ENCODE measurements at places on chromosomes 1 and 21.

GRCh38 chr1:10776190-10776905, 20.1 kb downstream of the CASZ1 start:
- DNase-seq = no peak

DNA sequence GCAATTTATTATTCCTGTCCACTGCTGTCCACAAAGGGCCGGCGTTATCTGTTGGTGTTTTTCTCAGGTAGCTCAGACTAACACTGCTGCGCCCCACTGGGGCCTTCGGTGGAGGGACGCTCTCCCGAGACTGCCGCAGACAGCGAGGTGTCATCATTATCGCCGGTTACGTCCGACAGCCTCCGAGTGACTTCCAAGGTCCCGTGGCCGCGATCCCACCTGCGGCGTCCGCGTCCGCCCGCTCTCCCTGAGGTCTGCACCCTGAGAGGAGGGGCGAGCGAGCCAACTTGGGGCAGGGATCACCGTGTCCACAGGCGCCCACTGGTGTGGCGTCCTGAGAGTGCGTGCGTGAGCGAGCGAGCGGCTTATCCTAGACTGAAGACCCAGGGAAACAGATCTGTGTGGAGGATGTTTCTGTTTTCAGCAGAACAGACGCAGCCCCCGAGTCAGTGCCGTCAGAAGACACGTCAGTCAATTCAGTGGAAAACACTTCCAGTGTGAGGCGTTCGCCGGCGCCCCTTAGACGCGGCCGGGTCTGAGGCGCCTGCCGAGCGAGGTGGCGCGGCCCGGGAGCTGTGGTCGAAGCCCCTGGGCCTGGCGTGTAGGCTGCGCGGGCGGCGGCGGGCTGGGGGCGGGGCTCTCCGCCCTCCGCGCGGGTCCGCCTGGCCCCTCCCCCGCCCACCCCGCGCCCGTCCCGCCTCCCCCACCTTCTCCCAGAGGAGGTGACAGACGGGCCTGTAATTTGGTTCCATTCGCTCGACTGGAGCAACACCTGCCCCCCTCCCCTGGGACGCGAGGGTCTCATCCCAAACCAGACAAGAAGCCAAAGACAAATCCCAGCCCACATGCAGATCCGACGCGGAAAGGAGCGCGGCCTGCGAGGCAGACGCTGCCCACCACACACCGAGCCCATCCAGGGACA, 12.6 kb downstream of the NHLH2 start:
- DNase-seq = no peak

GRCh38 chr1:35559317-35559944, 1.8 kb downstream of the NCDN start:
- no peak for DNase-seq

DNA sequence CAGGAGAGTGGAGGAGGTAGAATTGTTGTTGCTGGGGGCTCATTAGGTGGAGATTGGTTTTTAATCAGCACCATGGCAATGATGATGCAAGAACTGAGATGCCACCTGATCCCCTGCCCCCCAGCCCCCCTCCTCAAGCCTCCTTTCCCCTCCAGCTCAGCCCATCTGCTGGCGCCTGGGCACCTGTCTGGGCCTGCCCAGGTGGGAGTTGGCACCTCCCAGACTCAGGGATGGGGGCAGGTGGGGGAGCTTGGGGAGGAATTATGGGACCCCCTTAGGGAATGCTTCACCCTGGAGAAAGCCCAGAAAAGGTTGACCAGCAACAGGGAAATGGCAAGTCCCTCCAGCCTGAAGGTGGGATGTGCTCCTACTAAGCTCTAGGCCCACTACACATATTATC, 1.5 kb upstream of the NHLH1 start:
- no peak for DNase-seq

DNA sequence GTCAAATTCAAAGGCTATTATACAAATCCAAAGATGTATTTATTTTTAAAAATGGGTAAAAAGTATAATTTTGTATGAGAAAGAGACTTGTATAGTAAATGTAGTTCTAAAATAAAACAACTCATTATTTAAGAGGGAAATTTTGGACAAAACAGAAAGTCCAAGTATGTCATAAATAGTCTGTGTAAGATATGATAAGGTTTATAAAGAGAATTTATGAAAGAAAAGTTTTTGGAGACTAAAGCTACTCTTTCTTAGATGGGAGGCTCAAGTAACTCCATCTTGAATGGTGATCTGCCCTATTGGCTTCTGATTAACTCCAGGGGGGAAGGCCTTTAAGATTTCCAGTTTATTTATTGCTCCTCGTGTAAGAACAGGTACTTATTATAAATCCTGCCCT, 14.7 kb upstream of the OR2T27 start:
- DNase-seq = no peak

DNA sequence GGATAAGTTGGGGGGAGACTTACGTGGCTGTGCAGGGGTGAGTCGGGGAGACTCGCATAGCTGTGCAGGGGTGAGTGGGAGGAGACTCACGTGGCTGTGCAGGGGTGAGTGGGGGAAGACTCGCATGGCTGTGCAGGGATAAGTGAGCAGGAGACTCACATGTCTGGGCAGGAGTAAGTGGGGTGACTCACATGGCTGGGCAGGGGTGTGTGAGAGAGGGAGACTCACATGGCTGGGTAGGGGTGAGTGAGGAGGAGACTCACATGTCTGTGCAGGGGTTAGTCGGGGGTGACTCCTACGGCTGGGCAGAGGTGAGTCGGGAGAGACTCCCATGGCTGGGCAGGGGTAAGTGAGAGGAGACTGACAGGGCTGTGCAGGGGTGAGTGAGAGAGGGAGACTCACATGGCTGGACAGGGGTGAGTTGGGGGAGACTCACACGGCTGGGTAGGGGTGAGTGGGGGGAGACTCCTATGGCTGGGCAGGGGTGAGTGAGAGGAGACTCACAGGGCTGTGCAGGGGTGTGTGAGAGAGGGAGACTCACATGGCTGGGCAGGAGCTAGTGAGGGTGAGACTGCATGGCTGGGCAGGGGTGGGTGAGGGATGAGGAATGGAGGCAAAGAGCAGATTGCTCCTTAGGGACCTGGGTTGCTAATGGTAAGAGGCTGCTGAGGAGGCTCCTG, 56.0 kb upstream of the ABCG1 start:
- DNase-seq = no peak

- no peak for DNase-seq
Observed at GRCh38 chr1:230797942-230798365, 50.8 kb downstream of the CAPN9 start.

DNA sequence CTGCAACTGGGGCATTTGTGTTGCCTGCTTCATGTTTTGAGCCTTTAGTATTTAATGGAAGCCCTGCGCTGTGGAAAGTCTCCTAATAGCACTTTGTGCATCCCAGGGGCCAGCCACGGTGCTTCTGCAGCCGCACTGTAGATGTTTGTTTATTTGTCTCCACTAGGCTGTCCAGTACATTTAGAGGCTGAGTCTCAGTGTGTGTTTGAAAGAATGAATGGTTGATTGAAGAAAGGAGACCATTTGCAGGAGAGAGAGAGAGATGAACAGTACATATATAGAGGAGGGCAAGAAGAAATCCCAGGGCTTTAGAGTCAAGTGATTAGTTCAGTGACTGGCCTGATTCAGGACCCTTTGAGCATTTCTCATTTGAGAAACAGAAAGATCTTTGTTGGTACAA, 33.9 kb downstream of the MPZL1 start:
- DNase-seq = no peak

GRCh38 chr1:91161749-91162148, 139.9 kb upstream of the ZNF644 start:
- DNase-seq = no peak

DNA sequence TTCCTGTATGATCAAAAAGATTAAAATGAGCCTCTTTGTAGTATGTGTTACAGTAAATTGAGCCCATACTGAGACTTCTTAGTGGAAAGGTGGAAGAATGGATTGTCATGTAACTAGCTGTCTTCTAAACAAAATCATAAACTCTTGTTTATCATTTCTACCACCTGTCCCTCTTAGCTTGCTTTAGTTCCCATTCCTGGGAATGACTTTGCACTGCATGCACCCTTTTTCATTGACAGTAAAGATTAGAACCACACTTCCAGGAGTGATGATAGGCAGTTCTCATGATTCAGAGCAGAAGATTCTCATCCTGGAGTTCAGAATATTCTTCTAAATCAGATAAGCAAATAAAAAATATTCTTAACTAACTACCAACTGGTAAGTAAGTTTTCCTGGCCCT, 28.0 kb downstream of the DENND2D start:
- no peak for DNase-seq

DNA sequence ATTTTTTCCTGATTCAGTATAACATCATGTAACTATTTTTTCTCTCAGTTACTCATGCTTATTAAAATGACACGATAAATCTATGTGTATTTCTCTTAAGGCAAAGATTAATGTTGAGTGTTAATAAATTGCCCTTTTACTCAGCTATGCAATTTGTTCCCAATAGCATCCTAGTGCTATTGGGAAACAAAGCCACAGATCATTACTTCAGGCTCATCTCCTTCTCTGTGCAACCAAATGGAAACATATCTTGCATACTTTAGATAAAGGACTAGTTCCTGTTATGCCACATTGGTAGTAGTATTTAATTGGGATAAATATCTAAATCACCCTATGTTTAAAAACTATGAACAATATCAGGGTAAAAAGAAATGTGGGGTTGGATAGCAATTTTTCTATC, 106.2 kb downstream of the PLPPR4 start:
- DNase-seq = no peak

GRCh38 chr1:221788466-221788865, 46.6 kb upstream of the DUSP10 start:
- no peak for DNase-seq

DNA sequence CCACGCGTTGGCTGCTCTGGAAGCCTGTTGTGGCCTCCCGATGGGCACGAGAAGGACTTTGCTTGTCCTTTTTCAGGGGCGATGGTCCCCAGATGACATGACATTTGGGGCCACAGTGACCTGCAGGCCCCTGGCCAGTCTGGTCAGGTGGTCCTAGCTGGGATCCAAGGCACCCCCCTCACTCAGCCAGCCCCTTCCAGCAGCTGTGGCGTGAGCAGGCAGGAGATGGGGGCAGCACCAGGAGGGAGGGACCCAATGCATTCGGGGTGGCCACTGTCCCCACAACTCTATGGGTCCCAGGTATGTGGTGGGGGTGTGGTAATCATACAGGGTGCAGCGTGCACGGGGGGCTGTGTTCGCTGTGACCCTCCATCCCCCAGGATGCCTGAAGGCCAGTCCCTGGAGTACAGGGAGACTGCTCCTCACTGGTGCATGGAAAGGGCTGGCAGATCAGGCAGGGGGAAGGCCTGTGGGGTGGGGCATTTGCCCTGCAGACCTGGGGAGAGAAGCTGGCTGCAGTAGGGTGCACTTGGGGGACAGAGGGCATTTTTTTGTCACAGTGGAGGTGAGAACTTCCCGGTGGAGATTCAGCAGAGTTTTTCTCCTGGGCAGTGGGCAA, 31.7 kb downstream of the WNT3A start:
- DNase-seq = no peak

DNA sequence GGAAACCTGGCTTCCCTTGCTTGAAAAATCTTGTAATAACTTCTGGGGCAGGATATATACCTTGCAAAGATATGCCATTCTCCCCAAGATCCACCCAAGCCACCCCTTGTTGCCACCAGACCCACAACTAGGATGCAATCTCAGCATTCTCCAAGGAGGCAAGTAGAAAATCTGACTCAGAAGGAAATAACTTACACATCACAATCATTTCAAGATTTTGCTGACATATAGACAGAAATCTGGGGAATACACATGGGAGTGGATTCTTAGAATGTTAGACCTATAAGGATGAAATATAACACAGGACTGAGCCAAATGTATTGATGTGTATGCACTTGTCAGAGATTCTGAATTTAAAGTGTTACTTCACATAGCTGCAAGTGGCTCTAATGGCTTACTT, 14.8 kb upstream of the ZDHHC18 start:
- no peak for DNase-seq

GRCh38 chr21:33007747-33008146, 18.0 kb upstream of the OLIG2 start:
- no peak for DNase-seq

GRCh38 chr1:67332653-67333529, 25.2 kb downstream of the IL12RB2 start:
- no peak for DNase-seq

- no peak for DNase-seq
Observed at GRCh38 chr1:2509589-2509988, 16.8 kb downstream of the PANK4 start.

DNA sequence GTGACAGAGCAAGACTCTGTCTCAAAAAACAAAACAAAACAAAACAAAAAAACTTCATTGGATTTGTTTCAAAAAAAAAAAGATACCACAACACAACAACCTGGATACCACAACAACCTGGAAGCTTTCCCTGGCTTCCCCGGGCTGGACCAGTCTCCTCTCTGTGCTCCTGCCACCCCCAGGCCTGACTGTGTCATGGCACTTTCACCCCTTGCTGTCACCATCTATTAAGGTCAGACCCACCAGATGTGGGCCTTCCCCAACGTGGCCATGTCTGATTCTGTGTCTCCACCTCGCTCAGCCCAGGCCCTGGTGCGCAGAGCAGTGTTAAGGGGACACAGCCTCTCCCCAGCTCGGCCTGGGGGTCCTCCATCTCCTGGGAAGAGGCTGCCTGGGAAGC, 28.3 kb upstream of the ACOT11 start:
- no peak for DNase-seq

DNA sequence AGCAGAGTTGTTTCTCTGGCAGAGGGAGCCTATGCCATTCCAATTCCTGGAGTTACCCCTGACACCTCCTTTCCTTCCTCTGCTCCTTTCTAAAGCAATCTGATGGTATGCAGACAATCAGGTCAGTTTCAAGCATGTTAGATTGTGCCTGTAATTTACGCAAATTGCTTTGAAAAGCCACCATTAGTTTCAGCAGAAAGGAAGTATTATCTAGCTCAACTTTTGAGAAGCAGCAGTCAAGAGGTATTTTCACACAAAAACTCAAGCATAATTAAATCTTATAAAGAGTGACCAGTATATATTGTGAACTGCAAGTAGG, 2.2 kb downstream of the ERRFI1 start:
- no peak for DNase-seq

- no peak for DNase-seq
Observed at GRCh38 chr1:47534436-47534835, 96.6 kb downstream of the FOXD2 start.

DNA sequence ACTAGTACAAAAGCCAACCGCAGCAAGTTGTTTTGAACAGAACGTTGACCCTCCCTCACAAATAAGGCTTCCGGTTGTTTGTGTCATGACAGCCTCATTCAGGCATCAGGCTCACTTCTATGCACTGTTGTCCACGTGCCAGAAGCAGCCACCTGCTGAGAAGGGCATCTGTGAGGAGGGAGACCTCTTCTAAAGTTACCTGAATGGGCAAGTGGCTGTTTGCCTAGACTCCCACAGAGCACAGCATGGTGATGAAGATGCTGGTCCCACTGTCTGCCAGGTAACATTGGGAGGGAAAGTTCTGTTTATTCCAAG, 176.1 kb downstream of the CLIC6 start:
- no peak for DNase-seq

- no peak for DNase-seq
Observed at GRCh38 chr1:46224966-46225365, 21.8 kb downstream of the LURAP1 start.

- DNase-seq = no peak
Observed at GRCh38 chr1:155196893-155197638, 10.6 kb downstream of the THBS3 start.
